Stimulated activated CD4-positive, alpha-beta T cell treated with anti-CD3 and anti-CD28 coated beads, Interleukin-15, amount 100 ng/mL, for 1 hour (primary cell): ENCODE measurements at places on chromosomes 11 and 22.
A peak's percentile ranks its signal among the peaks of the same experiment; 100 is the strongest.

DNA sequence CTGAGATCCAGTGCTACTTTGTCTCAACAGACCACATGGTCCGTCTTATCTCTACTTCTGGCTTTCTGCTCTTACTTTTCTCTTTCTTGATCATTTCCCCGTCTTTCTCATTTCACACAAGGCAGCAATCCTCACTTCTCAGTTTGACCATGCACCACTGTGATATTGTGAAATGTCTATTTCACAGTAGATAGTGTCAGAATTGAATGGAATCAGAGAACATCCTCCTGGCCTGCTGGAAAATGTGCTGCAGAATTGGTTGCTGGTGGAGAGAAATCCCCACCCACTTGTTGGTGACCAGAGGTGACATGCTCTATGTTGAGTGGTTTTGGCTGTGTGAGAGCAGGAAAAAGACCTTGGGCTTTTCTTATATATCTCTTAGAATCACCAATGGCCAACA is 57.8 kb upstream of the RCN1 start:
- DNase-seq, result no peak

DNA sequence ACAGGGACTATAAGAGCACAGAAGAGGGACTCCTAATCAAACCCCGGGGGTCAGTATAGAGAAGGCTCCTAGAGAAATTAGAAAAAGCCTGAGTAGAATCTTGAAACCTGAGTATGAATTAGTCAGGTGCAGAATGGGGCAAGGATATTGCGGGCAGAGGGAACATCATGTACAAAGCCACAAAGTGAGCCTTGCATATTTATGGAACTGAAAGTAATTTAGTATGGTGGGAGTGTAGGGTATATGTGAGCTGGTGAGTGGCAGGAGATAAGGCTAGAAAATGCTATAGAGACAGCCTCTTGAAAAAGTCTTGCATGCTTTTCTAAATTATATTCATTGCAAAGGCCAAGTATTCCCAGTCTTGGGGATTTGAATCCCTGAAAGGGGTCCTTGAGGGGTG is 93.7 kb downstream of the STIM1 start:
- DNase-seq, result no peak

DNA sequence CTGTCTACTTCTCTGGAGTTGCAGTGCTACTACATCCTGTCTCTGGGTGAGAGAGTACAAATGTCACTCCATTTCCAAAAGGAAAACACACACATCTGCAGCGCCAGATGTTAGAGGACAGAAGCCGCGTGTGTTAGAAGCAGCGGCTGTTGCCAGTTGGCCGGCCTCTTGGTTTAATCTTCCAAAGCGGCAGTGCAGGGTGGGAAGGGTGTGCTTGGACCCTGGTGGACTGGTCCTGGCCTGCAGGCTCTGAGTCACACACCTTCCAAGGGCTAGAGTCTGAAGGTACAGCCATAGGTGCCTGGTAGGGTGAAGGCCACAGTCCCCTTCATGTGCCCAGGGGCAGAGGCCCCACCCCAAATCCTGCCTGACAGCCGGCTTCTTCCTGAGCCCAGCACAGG is 99.8 kb downstream of the CTTN start:
- no peak for DNase-seq

DNA sequence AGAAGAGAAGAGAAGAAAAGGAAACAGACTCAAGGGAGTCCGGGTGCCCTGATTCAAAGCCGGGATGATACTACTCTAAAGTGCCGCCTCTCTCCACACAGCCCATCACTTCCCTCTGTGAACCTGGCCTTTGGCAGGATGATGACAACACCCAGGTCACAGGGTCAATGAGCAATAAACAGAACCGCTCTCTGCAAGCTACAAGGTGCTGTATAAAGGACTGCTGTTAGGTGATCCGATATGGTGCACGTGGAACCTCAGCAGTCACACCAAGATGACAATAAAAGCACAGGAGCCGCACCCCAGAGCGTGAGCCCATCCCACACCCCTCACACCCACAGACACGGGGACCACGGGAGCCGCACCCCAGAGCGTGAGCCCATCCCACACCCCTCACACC is 10.7 kb downstream of the TTLL1 start:
- DNase-seq, result no peak

- DNase-seq, result no peak
These were observed 67.2 kb downstream of the PRCP start for GRCh38 chr11:82832983-82833382.

DNA sequence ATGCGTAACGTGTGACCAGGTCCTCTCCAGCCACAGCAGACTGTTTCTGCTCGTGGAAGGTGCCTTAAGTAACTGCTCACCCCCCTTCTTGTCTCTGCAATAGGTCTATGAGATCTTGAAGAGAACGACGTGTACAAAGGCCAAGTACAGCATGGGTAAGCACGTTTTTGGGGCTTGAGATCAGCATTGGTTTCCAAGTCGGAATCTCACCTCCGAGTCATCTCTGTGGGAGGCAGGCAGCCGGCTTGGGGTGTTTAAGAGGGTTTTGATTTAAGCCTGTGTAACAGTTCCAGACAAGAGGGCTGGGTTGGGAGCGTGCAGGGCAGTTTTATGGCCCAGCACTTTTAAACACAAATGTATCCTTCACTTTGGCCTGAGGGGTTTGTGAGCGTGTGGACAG is 30.1 kb downstream of the ANO1 start:
- no peak for DNase-seq

DNA sequence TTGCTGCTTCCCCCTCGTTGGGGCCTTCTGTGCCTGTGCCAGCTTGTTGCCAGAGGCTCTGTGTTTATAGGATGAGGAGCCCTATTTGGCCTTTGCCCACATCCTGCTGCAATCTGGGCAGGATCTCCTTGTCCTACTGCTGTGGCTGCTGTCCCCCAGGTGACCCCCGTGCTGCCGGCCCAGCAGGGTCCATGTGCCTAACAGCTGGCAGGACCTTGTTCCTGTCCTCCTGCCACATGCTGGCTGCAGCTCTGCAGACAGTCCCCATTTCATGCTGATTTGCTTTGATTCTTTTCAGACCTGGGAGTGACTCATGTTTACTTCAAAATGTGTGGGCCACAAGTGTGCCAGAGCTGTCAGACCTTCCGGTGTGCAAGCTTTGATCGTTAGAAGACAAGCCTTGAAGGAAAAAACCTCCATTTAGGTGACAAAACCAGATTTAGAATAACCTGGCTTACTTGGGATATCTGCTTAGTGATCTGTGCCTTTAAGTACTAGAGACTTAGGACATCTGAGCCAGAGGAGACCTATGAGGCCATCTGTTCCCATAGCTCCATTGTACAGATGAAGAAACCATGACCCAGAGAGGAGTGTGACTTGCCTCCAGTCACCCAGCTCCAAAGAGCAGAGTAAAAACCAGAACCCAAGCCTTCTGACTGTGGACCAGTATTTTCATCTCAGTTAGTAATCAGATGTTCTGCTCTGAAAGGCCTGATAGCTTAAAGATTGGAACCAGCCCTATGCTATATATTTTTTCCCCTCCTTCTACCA is 11.1 kb downstream of the NAV2 start:
- peak; percentile 15 for DNase-seq

DNA sequence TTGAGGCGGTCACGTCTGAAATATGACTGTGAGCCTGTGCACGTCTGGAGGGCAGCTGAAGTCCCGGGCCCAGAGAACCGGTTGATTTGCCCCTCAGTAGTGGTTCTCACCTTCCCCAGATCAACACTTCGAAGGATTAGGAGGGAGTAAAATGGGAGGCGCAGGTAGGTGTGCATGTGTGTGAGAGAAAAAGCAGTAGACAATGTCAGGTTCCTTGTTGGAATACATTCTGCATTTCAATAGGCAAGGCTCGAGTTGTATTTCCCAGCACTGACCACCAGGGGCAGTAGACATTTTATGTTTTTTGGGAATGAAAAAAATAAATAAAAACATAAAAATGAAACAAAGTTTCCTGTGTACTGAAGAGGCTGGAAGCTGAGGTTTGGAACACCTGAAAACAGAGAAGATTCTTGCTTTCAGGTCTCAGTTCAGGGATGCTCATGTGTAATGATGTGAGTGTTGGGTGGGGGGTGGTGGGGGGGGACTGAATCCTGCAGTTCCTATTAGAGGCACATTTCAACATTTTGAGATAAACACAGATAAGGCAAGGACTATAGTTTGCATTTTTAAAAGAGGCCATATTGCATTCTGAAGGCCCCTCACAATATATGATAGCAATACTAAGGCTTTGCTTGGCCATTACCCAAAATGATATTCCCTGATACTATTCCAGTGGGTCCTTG is 333.9 kb downstream of the CADM1 start:
- DNase-seq, result no peak

GRCh38 chr11:70578831-70579230 is 180.5 kb downstream of the CTTN start:
- no peak for DNase-seq

GRCh38 chr22:20563941-20564371 is 56.5 kb downstream of the MED15 start:
- no peak for DNase-seq

GRCh38 chr22:19016081-19016766 is 80.1 kb upstream of the PRODH start:
- DNase-seq, result no peak

DNA sequence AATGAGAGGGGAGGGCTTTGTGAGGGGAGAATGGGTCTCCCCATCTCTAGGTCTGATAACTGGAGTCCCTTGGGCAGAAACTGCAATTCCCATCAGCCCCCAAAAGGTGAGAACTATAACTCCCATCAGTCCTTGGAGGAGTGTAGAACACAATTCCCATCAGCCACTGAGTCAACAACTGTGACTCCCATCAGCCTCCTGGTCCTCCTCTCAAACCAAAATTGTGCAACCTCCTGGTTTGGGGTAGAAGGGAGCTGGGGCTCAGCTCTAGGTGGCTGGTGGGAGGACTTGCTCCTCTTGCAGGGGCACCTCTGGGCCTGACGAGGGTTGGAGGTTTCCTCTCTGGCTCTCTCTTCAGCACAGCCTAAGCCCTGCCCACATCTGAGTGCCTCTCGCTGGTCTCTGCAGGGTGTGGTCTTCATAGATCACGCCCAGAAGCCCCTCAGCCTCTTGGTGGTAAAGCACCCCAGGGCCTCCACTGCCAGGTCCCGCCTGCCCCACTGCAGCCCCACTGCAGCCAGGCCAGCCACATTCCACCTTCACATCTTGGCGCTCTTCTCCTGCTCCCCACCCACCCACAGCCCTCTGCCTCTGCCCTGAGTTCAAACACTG is 18.5 kb downstream of the SLC22A12 start:
- no peak for DNase-seq

DNA sequence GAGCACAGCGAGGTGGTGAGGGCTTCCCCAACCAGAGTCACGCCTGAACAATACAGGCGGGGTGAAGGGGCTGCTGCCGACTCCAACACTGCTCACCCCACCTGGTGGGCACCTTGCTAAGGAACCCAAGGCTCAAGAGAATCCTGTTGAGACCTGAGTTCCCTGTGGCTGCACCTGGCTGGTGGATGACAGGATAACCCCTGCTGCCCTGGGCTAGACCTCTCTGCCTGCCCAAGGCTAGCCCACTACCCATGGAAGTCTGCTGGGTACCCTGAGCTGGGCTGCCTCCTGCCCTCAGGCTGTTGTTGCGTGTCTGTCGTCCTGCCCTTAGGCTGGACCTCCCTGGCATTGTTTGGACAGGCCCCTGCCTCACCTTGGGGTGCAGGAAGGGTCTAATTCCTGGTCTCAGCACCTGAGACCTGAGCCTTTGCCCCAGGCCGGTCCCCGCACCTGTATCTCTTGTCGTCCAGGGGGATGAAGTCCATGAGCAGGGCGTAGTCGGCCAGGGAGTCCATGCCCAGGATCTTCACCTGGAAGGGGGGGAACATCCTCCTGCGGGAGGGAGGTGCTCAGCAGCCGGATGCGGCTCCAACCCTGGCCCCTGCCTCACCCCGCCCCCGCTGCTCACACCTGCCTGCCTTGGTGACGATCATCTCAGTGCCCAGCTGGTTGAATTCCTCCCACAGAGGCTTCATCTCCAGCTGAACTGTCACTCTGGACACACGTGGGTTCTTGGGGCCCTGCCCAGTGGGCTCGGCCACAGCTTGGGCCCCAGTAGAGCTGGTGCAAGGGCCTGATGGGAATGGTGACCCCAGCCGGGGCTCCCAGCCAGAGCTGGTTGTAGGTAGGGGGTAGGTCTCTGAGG is 4.9 kb upstream of the NUDT8 start:
- DNase-seq, result no peak

GRCh38 chr11:30863209-30863608 is 277.1 kb upstream of the MPPED2 start:
- no peak for DNase-seq

GRCh38 chr11:3623767-3624458 is 17.9 kb downstream of the ART5 start:
- DNase-seq, result no peak

DNA sequence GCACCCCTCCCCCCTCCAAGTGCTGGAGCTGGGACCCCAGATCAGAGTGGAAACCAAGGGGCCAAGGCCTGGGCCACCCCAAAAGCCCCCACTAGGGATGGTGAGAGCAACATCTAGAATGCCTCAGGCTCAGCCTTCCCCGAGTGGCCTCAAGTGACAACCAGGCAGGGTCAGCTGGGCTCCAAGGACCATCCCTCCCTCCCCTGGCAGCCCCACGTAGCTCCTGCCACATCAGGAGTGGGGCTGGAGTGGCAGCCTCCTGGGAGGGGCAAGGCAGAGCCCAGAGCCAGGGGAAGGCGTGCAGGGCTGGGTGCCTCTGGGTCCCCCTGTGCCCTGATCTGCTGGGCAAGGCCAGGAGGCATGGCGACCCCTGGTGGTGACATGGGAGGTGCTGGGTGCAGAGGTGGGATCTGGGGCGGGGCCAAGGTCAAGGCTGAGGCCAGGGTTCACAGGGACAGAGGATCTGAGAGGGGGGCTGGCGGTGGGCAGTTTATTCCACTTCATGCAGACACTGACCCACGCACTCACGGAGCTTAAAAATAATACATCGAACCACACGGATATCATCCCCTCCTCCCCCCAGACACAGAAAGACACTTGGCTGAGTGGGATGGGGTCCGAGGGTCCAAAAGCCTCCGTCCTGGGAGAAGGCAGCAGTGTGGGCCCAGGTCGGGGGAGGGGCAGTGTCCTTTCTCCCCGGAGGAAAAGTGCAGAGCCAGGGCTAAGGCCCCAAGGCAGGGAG is 15.8 kb upstream of the EHD1 start:
- peak; percentile 92 for DNase-seq

DNA sequence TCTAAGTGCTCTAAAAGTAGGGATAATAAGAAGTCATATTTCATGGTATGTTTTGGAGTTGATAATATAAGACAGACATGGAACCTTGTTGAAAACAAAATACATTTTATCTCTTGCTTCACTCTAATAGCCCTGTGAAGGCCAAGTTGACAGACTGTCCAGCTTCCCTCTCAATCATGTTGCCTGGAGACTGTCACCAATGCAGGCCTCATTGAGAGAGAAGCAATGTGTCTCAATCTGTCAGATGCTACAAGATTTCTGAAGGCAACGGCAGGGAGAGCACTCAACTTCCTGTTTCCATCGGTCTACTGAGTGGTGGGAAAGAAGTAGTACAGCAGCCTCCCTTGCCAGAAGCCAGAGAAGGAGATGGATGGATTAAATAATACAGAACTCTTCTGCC is 23.6 kb upstream of the FJX1 start:
- no peak for DNase-seq

GRCh38 chr11:46127150-46127638 is 5.9 kb upstream of the PHF21A start:
- peak; percentile 19 for DNase-seq

GRCh38 chr11:94877443-94878200 is 95.7 kb downstream of the CWC15 start:
- no peak for DNase-seq

- DNase-seq, result no peak
These were observed 118.0 kb downstream of the SIK3 start for GRCh38 chr11:116980136-116980793.
